ENCODE measurements at places on chromosomes 7 and 10.

- DNase-seq = no peak
These were observed 150.2 kb upstream of the NFE2L3 start for GRCh38 chr7:26001662-26002244.

DNA sequence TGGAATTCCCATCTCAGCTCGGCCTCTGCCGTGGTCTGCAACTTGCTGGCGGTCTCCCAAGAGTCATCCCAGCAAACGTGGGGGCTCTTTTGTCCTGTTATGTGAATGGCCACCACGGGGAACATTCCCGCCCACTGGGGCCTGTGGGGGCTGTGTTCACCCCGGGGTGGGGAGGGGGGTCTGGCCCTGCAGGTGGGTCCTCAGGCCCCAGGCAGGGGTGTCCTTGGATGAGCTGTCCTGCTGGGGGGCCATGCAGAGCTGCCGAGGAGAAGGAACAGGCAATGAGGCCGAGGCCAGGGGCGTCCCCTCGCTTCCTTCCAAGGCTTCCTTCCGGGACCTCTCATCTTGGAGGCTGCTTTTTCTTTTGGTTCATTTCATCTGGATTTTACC, 24.4 kb upstream of the PITRM1 start:
- no peak for DNase-seq

DNA sequence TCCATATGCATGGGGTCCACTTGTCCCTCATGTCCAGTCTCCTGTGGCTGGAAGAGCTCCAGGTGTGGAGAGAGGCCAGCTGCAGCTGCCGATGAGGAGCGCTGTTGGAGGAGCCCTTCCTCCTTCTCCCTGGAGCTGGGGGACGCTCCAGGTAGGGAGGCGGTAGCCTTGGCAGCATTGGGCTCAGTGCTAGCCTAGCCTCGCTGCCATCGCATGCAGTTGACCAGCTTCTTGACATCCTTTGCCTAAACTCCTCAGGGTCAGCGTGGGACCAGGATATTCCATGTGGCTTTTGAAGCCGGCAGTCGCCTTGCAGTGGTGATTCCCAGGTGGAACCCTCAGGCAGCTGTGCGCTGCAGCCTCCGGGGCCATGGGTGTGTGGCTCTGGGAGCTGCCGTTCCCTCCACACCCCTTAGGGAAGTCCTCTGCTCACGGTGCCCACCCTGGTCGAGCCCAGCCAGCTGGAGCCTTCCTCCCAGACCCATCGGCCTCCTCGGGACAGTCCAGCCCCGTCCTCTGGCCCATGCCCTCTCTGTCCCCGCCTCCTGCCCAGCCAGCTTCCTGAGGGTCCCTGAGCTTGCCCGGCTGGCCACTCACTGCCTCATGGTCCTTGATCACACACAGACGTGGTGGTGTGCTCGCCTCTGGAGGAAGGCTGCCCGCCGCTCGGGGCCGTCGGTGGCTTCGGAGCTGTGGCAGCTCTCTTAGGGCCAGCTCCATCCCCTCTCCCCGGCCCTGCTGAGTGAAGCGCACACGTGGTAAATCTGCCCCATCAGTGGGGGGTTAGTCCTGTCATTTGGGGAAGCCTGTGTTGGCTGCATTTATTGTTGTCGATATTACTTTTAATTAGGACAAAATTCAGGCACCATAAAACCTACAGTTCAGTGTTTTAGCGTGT, 21.2 kb downstream of the INPP5A start:
- no peak for DNase-seq

DNA sequence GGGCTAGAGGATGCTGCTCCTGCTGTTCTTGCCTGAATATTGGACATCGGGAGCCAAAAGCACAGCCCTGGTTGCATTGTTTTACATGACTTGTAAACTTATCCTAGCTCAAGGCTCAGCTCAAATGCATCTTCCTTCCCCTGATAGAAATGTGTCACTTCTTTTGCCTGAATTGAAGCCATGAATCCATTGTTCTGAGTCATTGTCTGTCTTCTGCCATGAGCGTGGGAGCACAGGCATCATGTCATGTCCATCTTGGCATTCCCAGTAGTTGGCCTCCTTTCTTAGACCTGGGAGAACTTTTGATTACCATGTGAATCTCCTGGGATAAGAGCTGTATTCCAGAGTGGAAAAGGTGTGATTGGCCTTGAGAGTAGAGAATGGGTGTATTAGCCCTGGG, 54.1 kb upstream of the OPN4 start:
- no peak for DNase-seq

DNA sequence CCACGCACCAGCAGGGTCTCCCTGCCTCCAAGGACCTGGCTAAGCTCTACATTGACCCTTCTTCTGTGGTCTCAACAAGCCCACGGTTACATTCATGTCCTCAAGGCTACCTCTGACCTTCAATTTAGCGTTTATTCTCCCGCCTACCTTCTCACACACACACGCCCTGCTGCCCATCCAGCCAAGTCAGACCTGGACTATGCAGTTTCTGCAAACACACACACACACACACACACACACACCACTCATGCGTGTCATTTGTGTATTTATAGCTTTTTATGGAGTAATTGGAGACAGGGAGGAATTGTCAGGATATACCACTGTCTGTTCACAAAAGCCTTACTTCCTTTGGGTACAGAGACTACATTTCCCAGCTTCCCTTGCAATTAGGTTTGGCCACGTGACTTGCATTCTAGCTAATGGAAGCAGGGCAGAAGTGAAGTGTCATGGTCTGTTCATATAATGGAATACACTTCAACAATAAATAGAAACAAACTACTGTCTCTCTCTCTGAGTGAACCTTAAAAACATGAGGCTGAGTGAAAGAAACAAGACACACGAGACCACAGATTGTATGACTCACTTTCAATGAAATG, 53.8 kb upstream of the CPXM2 start:
- DNase-seq = peak; percentile 11

DNA sequence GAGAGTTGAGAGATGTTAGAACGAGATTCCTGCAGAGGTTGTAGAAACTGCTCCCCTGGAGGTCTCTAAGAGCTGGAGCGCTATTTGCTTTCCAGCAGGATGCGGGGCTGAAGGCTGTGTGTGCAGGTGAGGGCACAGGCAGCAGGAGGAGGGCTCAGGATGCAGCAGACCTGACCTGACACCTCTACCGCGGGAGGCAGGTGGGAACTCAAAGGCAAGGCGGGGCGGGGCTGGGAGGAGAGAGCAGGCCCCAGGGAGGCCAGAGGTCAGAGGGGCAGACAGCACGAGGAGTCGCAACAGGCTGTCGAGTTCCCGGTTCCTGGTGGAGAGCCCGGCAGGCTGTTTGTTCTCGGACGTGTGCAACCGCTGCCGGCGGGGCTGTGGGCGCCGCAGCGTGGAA, 7.9 kb upstream of the CRTAC1 start:
- no peak for DNase-seq

GRCh38 chr7:137771679-137772078, 75.1 kb downstream of the DGKI start:
- peak; percentile 76 for DNase-seq

GRCh38 chr7:49563693-49564378, 209.6 kb upstream of the VWC2 start:
- DNase-seq = no peak

- no peak for DNase-seq
These were observed 702 bp downstream of the TMEM130 start for GRCh38 chr7:98869027-98869596.

GRCh38 chr10:35889226-35889625, 247.1 kb upstream of the FZD8 start:
- DNase-seq = no peak

- no peak for DNase-seq
These were observed 172.1 kb downstream of the SLC16A9 start for GRCh38 chr10:59537501-59537900.

GRCh38 chr7:70113536-70113935, 515.3 kb downstream of the AUTS2 start:
- DNase-seq = no peak

DNA sequence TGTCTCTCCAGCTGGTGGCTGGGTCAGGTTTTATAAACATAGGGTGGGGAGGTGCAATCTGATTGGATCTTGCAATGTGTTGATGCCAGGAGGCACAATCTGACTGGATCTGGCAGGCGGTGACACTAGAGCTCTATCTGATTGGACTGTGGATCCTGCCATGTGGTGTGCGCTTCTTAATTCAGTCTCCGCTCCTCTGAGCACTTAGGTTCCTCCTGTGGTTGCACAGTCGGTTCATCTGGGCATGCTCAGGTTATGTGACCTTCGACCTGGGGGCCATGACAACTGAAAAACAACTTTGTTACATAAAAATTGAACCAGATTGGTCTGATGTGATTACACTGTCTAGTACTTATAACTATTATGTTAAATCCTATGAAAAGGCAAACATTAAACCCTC, 127.1 kb upstream of the SVIL start:
- DNase-seq = no peak

- no peak for DNase-seq
These were observed 124.8 kb upstream of the FAM3C start for GRCh38 chr7:121520911-121521310.

DNA sequence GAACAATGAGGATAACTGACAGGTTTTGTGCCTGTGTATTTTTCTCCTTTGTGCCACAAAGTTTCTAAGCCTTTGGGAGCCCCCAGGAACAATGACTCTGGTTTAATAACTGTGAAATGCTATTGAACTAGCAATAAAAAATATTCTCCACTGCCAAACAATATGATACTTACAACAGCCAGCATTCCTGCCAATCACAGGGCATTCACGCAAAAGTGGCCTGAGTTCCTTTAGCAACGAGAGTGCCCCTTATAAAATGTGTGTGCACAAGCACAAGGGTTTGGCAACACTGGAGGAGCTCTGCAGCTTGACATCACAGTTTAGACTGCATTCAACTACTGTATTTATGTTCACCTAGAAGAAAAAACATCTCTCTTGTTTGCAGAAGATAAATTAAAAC, 412.9 kb upstream of the NFE2L3 start:
- DNase-seq = no peak

DNA sequence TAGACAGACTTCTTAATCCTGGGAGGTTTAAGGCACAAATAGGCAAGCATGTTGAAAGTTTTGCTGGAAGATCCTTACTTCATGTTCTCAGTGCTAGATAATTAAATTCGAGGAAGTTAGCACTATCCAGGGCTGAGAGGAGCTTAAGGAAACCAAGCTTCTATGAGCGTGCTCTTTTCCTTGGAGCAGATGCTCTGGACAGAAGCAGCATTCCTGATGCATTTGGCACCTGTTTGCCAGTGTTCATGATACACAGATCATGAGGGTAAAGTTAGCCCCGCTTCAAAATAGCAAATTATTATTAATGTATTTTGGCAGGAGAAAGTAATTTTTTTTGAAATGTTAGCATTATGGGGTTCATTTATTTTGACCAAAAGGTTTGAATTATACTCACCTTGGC, 9.4 kb downstream of the HDAC9 start:
- DNase-seq = peak; percentile 16

GRCh38 chr7:35401217-35401879, 147.4 kb upstream of the TBX20 start:
- DNase-seq = no peak

GRCh38 chr7:98294798-98295382, 13.4 kb downstream of the BRI3 start:
- no peak for DNase-seq

GRCh38 chr10:118980135-118980865, 49.2 kb upstream of the NANOS1 start:
- DNase-seq = no peak

GRCh38 chr10:61855771-61856170, 45.7 kb upstream of the ARID5B start:
- DNase-seq = no peak

DNA sequence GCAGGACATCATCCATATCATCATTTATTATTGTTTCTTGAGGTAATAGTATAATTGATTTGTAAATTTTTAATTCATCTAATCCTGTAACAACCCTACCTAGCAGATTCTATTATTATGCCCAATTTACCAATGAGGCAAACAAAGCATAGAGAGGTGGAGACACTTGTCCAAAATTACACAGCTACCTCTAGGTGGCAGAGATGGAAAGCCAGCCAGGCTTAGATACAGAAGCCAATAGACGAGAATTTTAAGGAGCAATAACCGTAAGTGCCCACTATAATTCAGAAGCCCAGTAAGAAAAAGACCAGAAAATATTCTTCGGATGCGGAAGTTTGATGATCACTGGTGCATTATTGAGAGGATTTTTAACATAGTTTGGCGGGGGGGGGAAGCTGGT, 54.0 kb downstream of the ANK3 start:
- DNase-seq = no peak

DNA sequence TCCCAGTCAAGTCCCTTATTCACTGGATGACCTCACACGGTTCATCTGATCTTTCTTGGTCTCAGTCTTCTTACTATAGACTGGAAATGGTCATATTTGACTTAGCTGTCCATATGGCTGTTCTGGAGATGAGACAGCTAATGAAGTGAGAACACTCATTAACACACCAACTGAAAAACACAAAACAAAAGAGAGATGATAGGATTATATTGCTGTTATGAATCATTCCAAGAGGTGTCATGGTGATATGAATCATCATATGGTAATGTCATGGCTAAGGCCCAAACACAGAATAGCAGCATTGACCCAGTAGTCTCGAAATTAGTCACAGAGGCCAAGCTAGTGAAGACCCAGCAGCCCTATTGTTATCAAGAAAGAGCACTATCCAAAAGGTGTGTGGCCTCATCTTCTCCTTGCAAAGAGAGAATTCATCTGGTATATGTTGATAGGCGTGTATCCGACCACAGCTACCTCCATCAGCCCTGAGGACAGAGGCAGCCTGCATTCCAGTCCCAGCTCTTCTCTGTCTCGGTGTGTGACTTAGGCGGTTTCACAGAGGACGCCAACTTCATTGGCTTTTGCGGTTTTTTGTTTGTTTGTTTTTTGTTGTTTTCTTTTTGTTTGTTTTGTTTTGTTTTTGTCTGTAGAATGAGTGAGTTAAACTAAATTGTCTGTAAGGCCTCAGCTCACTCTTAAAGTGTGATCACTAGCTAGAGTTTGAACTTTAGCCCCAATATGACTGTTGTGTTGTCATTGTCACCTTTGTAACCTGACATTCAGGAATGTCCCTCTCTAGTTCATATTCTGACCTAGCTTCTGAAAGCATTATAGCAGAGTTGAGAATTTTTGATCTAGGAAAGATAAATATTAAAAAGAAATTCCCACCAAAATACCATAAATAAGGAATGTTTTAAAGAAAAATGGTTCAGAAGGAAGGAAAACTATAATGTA, 97.4 kb upstream of the PDCD4 start:
- peak; percentile 22 for DNase-seq

- no peak for DNase-seq
These were observed 153.1 kb downstream of the ZNF365 start for GRCh38 chr10:62527019-62527827.

DNA sequence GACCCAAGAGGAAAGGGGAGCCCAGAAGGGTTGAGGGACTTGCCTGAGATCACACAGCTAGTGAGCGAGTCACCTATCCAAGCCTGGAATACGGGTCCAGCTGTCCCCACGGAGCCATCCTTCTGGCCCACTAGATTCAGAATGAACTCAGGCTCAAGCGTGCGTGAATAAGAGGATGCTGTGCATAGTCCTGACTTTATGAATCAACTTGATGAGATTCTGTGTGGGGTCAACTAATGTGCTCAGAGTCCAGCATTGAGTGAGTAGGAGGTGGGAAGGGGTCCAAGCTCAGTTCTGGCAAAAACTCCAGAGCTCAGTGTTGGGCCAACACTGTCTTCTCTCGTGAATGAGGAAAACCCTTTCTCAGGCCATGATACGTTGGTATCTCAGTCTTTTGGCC, 41.4 kb downstream of the CAMK1D start:
- no peak for DNase-seq

All from inflammatory macrophage treated with lipopolysaccharide for 4 hours (primary cell).